ENCODE measurements at places on chromosomes 7 and 10.

DNA sequence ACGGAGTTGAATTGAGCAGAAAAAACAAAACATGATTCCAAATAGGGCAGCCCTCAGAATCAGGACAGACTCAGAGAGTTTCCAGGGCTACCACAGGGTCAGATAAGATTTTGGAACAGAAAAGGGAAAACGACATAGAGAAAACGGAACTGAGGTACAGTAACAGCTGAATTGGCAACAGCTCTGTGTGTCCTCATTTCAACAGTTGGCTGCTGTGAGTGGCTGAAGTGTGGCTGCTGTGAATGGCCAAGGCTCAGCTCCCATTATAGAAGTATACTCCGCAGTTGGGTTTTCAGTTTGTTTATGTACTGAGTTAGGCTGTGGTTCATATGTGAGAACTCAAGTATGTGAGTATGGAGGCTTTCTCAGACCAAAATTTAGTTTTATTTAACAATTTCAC is 32.0 kb downstream of the ANTXRL start:
- DNase-seq: no peak

GRCh38 chr7:117072620-117073118 is 119.4 kb downstream of the ST7 start:
- DNase-seq: peak; percentile 51

GRCh38 chr10:50335397-50335796 is 84.1 kb upstream of the ASAH2 start:
- DNase-seq: no peak

DNA sequence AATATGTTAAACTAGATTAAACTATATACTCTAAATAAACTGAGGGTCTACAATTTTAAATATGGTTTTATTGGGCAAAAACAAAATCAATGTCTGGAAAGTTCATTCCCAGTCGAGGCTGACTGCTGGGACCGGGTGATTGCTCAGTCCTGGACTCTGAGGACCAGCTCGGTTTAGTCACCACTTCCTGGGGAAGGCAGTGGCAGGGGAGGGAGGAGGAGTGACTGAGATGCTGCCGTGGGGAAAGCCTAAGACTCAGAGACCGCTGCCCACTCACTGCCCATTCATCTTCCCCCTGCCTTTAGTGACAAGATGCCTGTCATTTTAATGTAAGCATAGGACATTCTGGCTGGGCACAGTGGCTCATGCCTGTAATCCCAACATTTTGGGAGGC is 29.0 kb downstream of the ATOH7 start:
- DNase-seq: no peak

DNA sequence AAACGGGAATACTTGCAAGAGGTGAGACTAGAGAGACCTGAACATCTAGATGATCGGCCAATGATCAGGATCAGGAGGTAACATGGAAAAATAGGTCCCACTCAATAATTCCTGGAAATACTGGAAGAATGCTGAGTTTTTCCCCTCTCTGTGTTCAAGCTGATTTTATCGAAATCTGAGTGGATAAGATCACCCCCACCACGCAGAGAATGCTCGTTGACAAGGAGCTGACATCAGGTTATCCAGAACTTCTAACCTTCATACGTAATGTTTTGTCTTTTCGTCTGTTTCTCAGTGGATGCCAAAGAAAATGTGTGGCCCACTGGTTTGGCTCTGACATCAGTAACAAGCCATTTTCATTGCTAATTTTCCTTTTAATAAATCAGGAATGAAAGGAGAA is 58.5 kb upstream of the MKX start:
- DNase-seq: no peak

- no peak for DNase-seq
Observed at GRCh38 chr7:92874567-92874966, 38.2 kb upstream of the CDK6 start.

DNA sequence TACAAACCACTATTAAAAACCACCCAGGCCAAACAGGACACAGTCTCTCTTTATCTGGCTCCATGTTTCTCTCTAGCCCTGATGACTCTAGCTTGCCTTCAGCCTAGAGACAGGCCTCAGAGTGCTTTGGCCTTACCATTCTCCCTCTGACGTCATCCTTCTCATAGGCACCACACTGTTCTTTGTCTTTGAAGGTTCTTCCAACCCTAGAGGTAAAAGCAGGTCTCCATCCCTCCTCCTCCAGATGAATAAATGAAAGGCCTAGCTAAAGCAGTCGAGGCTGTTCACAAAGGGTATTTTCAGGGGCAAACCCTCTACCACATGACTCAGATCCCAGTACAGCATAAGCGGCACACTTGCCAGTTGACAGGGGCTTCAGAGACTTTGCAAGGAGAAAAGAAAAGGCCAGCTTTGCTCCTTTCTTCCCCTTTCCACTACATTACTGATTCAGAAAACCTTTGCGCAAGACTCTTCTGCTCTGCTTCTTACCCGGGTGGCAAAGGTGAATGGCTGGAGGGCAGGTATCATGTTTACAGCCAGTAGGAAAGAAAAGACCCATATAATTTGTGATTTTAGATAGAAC is 14.8 kb downstream of the NFE2L3 start:
- DNase-seq: no peak

GRCh38 chr10:79336276-79336675 is 11.0 kb upstream of the PPIF start:
- no peak for DNase-seq

DNA sequence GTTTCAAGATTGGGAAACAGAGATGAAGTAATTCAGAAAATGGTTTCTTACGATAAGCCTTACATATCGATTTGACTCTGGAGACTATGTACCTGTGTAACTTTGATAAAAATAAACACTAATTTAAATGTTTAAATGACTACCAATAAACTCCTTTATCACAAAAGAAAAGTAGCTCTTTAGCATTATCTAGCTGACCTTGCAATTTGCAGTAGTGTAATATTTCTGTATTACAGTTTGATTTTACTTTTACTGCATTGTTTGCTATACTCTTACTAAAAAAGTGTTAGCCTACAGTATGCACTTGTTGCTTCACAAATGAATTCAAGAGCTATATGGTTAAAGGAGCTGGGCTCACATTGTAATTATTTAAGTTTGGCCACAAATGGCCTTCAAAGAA is 77.8 kb upstream of the ZNF804B start:
- no peak for DNase-seq

DNA sequence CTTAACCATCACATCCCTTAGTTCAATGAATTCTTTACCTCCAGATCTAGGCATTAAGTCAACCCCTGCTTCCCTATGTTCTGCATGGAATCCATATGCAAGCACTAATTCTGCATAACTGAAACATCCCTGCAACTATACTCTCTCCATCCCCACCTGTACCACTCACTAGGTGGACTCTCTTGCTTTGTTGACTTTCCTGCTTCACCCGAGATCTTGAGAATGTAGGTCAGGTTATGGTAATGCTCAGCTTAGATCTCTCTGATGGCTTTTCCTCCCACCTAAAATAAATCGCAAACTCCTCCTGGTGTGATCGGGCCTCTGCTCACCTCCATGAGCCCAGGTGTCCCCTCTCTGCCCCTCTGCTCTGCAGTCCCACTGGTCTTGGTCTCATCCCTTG is 92.4 kb upstream of the ADAM12 start:
- no peak for DNase-seq

DNA sequence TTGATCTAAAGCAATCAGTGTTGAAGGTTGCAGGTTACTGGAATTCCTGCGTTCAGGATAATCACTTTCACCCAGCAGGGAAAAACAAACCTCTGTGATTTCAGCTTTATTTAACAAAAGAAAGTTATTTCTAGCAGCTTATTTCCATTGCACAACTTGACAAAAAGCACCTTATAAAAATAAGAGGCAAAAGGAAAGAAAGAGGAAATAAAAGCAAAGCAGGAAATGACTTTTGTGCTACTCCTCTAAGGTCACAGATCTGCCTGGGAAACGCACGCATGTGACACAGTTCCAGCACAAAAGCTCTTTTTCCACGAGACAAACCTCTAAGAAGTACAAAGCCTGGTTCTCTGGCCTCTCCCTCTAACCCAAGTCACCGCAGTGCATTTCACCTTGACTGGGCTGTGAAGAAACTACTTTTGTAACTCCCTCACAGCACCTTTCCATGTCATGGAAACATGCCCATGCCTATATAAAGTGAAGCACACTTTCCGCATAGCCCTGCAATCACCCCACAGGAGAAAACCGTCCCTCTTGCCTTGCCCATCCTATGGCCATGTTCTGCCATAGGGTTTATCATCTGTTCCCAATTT is 870 bp downstream of the ANK3 start:
- no peak for DNase-seq

- no peak for DNase-seq
Observed at GRCh38 chr7:135248546-135248945, 14.9 kb downstream of the STRA8 start.

DNA sequence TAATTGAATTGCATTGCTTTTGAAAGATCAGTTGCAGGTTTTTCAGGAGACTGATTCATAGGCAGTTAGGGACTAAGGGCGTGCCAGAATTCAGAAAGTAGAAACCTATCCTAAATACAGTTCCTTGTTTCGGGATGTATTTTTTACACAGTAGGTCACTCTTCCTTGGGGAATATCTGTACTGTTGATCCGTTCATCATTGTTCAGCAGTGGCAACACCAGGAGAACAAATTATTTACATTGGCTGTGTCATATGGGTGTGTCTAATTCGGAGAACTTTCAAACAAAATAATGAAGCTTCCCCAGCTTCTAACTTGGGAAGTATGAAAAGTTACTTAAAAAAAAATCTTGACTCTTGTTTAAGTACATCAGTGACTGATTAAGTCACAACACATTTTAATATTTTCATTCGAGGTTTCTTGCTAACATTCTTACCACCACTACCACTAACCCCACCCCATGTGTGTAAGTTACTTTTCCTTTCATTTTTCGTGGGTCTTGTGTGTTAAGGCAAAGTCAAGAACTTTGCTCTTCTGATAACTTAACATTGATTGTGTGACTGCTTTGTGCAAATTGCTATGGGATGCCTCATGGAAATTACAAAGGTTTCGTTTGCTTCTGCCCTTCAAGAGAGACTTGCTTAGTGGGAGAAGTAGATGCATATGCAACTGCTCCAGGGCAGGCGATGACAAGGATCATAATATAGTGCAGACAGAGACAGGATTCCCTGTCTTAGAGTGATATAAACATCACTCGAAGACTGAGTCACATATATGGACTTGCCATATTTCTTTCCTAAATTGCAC is 43.8 kb upstream of the RPA3 start:
- DNase-seq: no peak

DNA sequence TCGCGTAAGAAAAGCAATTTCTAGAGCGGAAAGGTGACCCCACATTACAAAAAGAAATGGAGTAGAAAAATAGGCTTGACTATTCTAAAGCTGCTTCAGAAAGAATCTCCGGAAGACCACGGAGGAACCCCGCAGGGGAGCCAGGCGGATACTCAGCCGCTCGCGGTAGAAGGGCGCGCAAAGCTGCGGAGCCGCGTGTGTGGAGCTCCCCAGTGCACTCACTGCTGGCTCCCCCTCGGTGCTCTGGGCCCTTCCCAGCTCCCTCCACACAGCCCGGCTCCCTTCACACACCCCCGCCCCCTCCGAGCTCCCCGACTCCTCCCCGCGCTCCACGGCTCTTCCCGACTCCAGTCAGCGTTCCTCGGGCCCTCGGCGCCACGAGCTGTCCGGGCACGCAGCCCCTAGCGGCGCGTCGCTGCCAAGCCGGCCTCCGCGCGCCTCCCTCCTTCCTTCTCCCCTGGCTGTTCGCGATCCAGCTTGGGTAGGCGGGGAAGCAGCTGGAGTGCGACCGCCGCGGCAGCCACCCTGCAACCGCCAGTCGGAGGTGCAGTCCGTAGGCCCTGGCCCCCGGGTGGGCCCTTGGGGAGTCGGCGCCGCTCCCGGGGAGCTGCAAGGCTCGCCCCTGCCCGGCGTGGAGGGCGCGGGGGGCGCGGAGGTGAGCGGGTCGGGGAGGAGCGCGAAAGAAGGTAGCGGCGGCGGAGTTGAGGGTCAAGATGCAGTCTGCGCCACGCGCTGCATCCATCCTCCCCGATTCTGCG is at the start of gene STEAP2:
TSS of gene STEAP2 (plus strand) at position 350 of the 758 bp plus-strand sequence. CDS start 13,343 bp downstream, outside the sequence.
- peak; percentile 91 for DNase-seq

DNA sequence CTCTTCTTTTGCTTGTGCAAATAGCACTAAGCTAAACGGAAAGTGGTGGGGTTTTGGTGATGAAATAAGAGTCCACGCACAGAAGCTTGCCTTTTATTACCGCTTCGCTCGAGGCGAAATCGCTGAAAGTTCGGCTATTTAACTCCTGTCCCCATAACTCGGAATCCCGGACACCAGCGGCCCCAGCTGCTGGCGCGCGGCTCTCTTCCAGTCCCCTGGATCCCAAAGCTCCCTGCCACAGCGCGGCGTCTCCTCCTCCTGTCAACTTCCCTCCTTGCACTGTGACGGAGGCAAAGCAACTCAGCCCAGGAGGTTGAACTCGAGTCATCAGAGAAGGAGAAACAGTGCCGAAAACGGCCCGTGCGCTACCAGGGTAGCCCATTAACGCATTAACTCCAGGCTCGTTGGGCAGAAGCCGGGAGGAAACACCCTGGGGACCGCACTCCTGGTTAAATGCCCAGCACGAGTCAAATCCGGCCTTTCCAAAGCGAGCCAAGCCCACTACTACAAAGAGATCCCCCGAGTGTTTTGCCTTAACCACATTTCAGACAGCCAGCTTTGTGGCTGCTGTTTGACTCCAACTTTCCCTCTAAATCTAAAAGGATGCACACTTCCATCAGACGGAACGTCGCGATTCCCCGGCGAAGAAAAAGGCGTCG is 1.3 kb downstream of the SEMA3D start:
- peak; percentile 42 for DNase-seq

GRCh38 chr7:22871661-22872060 is 49.0 kb upstream of the TOMM7 start:
- DNase-seq: no peak

DNA sequence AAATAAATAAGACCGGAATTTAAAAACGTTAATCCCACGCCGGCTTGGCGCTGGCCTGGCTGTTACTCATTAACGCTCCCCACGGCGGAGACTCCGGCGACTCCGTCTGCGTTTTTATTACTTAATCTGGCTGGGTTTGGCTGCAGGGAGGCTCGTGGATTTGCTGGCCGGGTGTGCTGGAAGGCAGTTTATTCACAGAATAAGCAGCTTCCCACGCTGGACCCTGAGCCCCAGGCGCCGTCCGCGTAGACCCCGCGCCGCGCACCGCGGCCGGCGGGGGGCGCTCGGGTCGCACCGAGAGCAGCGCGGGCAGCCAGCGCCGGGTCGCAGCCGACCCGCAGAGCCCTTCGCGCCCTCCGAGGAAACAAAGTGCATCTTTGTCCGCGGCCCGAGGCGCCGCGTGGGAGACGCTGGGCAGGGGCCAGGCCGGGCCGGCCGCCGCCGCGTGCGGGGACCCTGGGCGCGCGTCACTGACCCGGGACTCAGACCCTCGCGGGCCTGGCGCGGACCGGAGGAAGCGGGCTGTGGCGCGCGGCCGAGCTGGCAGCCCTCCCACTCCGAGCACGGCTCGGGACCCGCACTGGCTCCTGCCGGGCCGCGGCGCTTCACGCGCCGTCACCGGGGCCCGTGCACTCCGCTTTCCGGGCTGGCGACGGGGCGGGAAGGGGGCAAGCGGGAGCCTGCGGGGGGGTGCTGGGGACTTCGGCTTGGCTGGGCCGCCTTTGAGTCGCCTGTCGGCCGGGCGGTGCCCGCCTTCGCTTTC is 587 bp upstream of the GRK5 start:
- DNase-seq: peak; percentile 74
